ENCODE measurements at places on chromosomes 12 and 14.

- no peak for DNase-seq
Observed at GRCh38 chr14:66507181-66507721, 696 bp upstream of the GPHN start.

GRCh38 chr12:1496162-1496900 is 98.0 kb downstream of the FBXL14 start:
- no peak for DNase-seq

GRCh38 chr14:85533023-85533860 is 3.3 kb downstream of the FLRT2 start:
- DNase-seq, result no peak

- no peak for DNase-seq
Observed at GRCh38 chr14:70004791-70005190, 125.6 kb downstream of the SMOC1 start.

- no peak for DNase-seq
Observed at GRCh38 chr12:17971850-17972249, 118.1 kb downstream of the RERGL start.

- no peak for DNase-seq
Observed at GRCh38 chr12:69987579-69988091, 162.6 kb downstream of the MYRFL start.

Data from CD14-positive monocyte (primary cell).